Stomach (tissue), 19 donors: ENCODE measurements at places on chromosomes 16 and 17. TPM values are rescaled to one million over a fixed set of nuclear protein-coding genes. Genes with fewer than 3 reads are reported as not detected.

DNA sequence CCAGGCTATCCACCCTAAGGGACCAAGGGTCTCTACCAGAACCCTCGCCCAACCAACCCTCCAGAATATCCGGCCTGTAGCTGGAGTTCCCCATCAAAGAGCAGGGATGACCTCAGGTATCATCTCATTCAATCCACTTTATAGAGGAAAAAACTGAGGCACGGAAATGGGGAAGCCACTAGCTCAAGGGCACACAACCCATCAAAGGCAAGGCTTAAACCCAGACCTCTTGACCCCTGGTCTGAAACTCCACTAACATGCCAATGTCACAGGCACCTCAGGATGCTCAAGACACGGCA, 1.6 kb downstream of the TBC1D10B start:
- H3K36me3 ChIP-seq = peaks cover 12% of the 10 kb centered on the region
- no peak for DNase-seq
- peaks cover 55% of the 10 kb centered on the region for H3K4me1 ChIP-seq
- peak overlapping the region; percentile 77 for H3K27ac ChIP-seq

GRCh38 chr16:72979974-72980373, 68.0 kb downstream of the ZFHX3 start:
- H3K27ac ChIP-seq = no peak overlapping the region
- no peaks in the 10 kb centered on the region for H3K27me3 ChIP-seq
- no peak for DNase-seq
- H3K4me3 ChIP-seq = no peak overlapping the region
- H3K4me1 ChIP-seq = peaks cover 27% of the 10 kb centered on the region

KRT33A gene
- total RNA-seq = not detected

DNA sequence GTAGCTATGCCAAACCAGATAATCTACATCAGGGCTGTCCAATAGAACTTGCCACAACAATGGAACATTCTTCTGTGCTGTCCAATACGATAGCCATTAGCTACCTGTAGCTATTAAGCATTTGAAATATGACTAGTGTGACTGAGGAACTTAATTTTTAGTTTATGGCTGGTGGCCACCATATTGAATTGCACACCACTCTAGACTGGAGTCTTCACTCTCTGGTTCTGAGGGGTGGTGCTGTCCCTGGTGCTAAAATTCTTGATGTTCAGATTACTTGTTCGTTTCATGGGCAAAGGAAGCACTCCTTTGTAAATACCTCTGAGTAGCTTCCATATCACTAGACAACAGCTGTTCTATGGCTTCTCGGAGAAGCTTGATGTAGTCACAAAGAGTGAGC, 296.6 kb downstream of the NPIPA8 start:
- H3K36me3 ChIP-seq = no peaks in the 10 kb centered on the region
- DNase-seq = no peak
- H3K27me3 ChIP-seq = no peaks in the 10 kb centered on the region
- no peak overlapping the region for H3K27ac ChIP-seq
- H3K4me1 ChIP-seq = no peaks in the 10 kb centered on the region

- H3K27ac ChIP-seq = no peak overlapping the region
- no peaks in the 10 kb centered on the region for H3K27me3 ChIP-seq
- no peak for DNase-seq
- H3K4me1 ChIP-seq = peaks cover 74% of the 10 kb centered on the region
- no peak overlapping the region for H3K4me3 ChIP-seq
- H3K36me3 ChIP-seq = peaks cover 55% of the 10 kb centered on the region
Measured at GRCh38 chr16:57474671-57475661, 11.3 kb downstream of the DOK4 start.

ITGAX gene
- total RNA-seq = 6.7 TPM

GRCh38 chr17:2563543-2563942, 29.9 kb upstream of the PAFAH1B1 start:
- H3K27ac ChIP-seq = no peak overlapping the region
- no peak for DNase-seq
- no peaks in the 10 kb centered on the region for H3K36me3 ChIP-seq
- H3K27me3 ChIP-seq = no peaks in the 10 kb centered on the region
- H3K4me3 ChIP-seq = no peak overlapping the region
- H3K4me1 ChIP-seq = no peaks in the 10 kb centered on the region

- H3K4me1 ChIP-seq = peaks cover 23% of the 10 kb centered on the region
- peak; percentile 29 for DNase-seq
- H3K27me3 ChIP-seq = peaks cover 87% of the 10 kb centered on the region
- H3K4me3 ChIP-seq = peak overlapping the region; percentile 74
- H3K27ac ChIP-seq = no peak overlapping the region
Measured at GRCh38 chr16:58464047-58464915, 35.7 kb upstream of the NDRG4 start.

DNA sequence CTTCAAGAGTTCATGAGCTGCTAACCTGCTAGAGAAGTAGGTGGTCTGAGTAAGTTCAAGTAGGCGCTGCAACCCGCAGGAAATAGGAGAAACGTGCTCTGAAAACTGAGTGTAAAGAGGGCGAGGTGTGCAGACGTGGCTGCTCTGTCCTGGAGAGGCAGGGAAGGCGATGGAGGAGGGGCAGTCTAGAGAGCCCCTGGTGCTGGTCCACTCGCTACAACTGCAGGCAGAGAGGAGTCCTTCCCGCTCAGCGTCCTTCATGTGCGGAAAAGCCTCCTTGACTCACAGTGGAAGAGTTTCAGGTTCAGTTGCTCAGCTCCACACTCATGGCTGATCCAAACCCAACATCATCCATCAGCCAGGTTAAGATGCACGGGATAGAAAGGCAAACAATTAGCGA, 12.1 kb downstream of the ABCA3 start:
- H3K4me3 ChIP-seq = no peak overlapping the region
- H3K4me1 ChIP-seq = no peaks in the 10 kb centered on the region
- H3K27me3 ChIP-seq = no peaks in the 10 kb centered on the region
- H3K36me3 ChIP-seq = peaks cover 50% of the 10 kb centered on the region
- no peak overlapping the region for H3K27ac ChIP-seq

- peaks cover 77% of the 10 kb centered on the region for H3K36me3 ChIP-seq
- H3K27ac ChIP-seq = no peak overlapping the region
- H3K27me3 ChIP-seq = no peaks in the 10 kb centered on the region
- peaks cover 16% of the 10 kb centered on the region for H3K4me1 ChIP-seq
Measured at GRCh38 chr16:86549893-86550190, 5.2 kb downstream of the MTHFSD start.

GRCh38 chr16:10266809-10267208, 84.6 kb upstream of the GRIN2A start:
- no peak overlapping the region for H3K4me3 ChIP-seq
- no peak for DNase-seq
- H3K27me3 ChIP-seq = no peaks in the 10 kb centered on the region
- H3K4me1 ChIP-seq = no peaks in the 10 kb centered on the region

GRCh38 chr16:46828943-46829342, 2.0 kb downstream of the C16orf87 start:
- H3K27ac ChIP-seq = no peak overlapping the region
- peaks cover 27% of the 10 kb centered on the region for H3K4me1 ChIP-seq
- H3K36me3 ChIP-seq = no peaks in the 10 kb centered on the region
- H3K27me3 ChIP-seq = no peaks in the 10 kb centered on the region
- no peak for DNase-seq
- H3K4me3 ChIP-seq = no peak overlapping the region

DNA sequence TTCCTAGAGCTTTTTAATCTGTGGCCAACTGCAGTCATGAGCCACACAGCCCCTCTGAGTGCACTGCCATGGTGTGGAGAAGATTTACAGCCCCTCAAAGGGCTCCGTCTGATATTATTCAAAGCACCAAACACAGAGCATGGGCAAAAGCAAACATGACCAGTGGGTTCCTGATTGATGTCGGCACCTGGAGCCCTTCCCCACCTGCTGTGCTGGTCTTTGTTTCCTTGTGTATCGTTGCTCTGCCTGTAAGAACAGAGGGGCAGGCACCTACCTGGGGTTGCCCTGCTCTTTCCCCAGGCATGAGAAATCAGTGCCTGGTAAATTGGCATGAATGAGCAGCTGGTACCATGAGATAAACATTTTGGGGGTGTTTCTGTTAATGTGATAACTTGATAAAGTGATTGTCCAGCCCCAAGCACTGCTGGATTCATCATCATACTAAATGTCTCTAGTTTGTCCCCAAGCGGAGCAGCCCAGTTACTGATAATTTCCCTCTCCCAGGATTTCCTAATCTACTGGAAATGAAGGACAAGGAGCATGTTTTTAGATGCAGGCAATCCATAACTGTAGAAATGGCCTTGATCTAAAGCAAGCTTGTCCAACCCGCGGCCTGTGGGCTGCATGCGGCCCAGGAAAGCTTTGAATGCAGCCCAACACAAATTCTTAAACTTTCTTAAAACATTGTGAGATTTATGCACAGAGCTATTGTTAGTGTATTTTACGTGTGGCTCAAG, 5.0 kb upstream of the SPIRE2 start:
- H3K4me3 ChIP-seq = no peak overlapping the region
- no peaks in the 10 kb centered on the region for H3K36me3 ChIP-seq
- peaks cover 20% of the 10 kb centered on the region for H3K4me1 ChIP-seq
